ENCODE measurements at places on chromosomes 11 and 22.

GRCh38 chr11:18534245-18534644 lies 7.5 kb upstream of the TSG101 start:
- no peak for DNase-seq

DNA sequence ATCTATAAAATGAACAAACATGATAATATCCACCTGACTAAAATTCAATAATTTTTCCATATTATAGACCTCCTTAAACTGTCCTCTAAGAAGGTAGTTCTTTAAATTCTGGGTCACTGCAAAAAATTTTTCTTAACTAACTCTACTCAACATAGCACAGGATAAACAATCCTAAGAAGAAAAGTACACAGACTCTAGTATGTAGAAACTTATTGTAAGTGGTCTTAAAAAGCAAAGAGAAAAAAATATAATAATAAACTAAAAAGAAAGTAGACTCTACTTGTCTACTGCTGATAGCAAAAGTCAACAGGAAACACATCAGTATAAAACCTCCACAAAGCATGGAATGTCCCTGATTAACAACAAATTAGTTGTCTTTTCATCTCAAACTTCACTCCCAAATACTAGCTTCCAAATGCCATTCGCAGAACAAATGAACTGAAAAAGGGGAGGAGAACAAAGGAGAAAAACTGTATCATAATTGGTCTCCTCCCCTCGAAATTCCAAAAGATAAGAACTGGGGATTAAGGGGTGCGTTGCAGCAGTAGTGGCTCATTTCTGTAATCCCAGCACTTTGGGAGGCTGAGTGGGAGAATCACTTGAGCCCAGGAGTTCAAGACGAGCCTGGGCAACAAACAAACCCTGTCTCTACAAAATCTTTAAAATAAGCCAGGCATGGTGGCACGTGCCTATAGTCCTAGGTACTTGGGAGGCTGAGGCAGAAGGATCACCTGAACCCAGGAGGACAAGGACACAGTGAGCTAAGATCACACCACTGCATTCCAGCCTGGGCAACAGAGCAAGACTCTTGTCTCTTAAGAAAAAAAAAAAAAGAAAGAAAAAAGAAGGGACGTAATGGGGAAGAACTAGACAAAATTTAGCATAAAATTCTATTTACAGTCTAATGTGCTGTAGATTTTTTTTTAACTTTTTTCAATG lies 6.5 kb downstream of the FCHSD2 start:
- DNase-seq: no peak

- no peak for DNase-seq
Observed at GRCh38 chr11:3016861-3017260, 24.7 kb upstream of the NAP1L4 start.

DNA sequence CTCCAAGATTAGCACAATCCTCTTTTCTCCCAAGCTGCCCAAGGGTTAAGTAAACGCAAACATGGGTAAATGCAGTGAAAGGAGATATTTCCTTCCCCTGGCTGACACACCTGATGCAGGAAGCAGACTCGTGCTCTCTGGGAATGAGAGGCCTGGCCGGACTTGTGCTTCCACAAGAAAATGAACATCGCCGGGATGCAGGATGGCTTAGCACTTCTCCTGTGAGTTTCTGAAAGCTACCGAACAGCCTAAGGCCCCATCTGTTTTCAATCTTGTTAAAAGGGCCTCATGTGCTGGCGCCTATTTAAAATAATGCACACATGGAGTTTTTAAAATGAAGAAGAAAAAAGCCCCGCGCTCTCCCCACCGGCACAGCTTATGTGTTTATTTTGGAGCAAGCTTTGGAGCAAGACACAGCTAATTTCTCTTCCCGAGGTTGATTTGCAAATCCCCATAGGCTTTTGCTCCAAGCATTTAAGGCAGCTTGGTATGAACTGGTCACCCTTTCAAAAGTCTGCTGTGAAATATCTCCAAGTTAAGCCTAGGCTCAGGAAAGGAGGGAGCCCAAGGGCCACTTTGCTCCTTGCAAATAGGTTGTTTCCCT lies 100.9 kb downstream of the SYN3 start:
- DNase-seq: peak; percentile 28

GRCh38 chr11:14110629-14111028 lies 148.1 kb downstream of the SPON1 start:
- DNase-seq: no peak

- DNase-seq: no peak
Observed at GRCh38 chr11:95228081-95228749, 2.8 kb downstream of the SESN3 start.

GRCh38 chr11:91536366-91536765 lies 688.3 kb upstream of the FAT3 start:
- no peak for DNase-seq

DNA sequence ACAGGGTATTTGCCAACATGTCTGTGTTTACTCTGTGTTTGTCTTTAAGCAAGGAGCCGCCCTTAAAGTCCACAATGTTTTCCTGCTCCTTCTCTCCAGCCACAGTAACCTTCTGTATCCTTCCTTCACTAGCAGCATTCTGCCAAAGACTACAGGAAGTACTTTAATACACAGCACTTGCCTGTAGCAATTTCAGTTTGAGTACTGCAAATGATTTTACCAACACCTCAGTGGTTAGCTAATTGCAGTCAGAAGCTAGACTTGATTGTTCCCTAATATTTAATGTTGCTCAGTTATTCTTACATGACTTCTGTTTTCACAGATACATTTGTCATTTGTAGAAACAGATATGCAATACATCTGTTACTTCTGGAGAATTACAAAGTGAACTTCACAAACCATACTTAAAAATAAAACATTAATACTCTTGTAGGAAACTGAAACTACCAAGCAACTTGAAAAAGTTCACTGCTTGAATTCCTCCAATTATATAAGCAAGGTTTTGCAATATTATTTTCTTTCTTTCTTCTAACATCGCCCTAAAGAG lies 69.1 kb downstream of the FCHSD2 start:
- DNase-seq: no peak

DNA sequence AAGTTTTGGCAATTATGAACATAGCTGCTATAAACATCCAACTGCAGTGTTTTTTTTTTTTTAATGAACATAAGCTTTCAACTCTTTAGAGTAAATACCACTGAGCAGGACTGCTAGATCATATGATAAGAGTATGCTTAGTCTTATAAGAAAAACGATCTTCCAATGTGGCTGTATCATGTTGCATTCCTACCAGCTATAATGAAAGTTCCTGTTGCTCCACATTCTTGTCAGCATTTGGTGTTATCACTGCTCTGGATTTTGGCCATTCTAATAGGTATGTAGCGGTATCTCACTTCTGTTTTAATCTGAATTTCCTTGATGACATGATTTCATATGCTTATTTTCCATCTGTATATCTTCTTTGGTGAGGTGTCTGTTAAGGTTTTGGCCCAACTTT lies 50.4 kb downstream of the PDGFD start:
- no peak for DNase-seq

GRCh38 chr11:133541720-133542095 lies 9.4 kb upstream of the OPCML start:
- DNase-seq: no peak

GRCh38 chr11:20355221-20356219 lies 8.0 kb upstream of the HTATIP2 start:
- DNase-seq: peak; percentile 49

DNA sequence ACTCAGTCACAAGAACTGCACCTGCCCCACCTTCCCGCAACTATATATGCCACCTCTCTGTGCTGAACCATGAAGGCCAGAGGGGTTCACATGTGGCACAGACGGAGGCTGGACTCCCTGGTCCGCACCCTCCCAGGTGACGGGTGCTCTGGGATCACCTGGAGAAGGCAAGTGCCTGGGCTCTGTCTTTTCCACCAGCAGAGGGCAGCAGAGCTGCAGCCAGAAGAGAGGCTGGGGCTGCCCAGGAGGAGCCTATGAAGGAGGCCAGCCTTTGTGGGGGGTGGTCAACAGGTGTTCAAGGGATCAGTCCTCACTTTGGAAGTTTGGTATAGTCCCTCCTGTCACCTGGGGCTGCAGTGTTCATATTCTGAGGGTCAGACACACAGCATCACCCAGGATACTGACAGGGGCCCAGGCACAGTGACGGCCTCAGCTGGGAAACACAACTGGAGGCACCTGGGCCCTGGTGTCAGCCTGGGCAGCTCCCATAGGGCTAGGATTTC lies 39.2 kb upstream of the IGLL5 start:
- peak; percentile 73 for DNase-seq

- DNase-seq: no peak
Observed at GRCh38 chr11:103436131-103436770, 327.0 kb downstream of the DYNC2H1 start.

GRCh38 chr11:73577496-73577917 lies 20.4 kb downstream of the FAM168A start:
- DNase-seq: no peak

- DNase-seq: no peak
Observed at GRCh38 chr11:66906061-66906733, 49.3 kb downstream of the LRFN4 start.

DNA sequence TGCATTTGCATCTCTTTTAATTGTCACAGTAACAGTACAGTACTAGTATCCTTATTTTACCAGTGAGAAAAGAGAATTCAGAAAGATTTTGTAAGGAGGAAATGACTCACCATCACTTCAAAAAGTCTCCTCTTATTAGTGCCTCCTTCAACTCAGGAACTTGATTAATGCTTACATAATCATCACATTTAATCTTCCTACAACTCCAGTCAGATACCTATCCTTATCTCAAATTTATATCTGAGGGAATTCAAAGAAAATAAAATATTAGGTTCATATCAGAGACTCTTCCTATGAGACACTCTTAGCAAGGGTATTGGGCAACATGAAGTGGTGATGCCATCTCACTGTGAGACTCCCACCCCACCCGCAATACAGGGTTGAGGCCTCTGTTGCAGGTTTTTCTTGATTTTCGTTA lies 26.1 kb upstream of the CTSC start:
- DNase-seq: no peak

GRCh38 chr11:85961930-85962363 lies 106.8 kb downstream of the CCDC83 start:
- DNase-seq: no peak

DNA sequence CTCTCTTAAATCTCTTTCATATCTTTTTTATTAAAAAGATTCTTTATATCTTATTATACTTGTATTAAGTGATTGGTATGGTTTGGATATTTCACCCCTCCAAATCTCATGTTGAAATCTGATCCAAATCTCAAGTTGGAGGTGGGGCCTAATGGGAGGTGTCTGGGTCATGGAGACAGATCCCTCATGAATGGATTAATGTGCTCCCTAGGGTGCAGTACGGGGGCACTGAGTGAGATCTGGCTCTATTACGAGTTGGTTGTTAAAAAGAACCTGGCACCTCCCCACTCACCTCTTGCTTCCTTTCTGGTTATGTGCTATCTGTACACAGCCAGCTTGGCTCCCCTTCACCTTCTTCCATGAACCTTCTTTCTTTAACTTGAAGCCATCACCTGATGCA lies 149.6 kb downstream of the CWF19L2 start:
- peak; percentile 6 for DNase-seq

- no peak for DNase-seq
Observed at GRCh38 chr11:79276736-79277325, 164.0 kb downstream of the TENM4 start.

DNA sequence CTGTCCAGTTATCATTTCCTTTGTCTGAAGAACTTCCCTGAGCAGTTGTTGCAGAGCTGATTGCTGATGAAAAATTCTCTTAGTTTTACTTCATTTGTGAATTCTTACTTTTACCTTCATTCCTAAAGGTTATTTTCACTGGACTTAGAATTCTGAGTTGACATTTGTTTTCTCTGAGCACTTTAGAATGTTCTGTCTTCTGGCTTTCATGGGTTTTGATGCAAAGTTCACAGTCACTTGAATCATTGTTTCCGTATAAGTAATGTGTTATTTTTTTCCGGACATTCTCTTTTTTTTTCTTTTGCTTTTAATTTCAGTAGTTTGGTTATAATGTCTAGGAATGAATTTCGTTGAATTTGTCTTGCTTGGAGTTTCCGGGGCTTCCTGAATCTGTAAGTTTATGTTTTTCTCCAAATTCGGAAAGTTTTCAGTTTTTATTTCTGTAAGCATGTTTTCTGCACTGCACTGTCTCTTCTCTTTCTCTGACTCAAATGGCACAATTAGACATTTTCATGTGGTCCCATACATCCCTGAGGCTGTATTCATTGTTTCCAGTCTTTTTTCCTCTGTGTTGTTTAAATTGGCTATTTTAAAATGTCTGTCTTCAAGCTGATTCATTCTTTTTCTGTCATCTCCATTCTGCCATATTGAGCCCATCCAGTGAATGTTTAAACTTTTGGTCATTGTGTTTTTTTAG lies 68.5 kb upstream of the NARS2 start:
- no peak for DNase-seq

DNA sequence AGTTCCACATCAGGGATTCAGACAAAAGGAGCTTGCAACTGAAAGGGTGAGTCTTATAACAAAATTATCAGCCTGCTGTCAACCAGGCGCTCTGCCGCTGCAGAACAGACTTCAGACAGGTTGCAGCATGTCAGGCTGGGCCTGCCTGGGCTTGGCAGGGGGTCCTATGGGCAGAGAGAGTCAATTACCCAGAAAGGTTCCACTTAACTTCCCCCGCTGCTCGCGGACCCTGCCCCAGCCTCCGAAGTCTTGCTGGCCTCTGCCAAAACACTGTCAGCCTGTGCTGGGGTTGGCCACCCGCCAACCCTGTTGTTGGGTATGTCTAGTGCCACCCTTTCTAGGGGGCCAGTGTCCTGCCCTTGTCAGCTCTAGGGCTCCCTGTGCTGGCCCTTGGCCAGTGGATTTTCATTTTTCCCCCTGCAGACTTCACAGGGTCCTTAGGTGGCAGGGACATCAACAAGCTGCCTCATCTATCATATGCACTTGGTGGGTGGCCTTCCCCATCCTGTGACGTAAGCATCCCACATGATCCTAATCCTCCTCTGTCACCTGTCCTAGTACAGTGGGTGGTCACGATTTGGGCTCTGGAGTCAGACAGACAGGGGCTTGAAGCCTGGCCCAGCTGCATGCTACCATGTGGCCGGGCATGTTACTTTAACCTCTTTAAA lies 166.5 kb upstream of the CADM1 start:
- peak; percentile 69 for DNase-seq

DNA sequence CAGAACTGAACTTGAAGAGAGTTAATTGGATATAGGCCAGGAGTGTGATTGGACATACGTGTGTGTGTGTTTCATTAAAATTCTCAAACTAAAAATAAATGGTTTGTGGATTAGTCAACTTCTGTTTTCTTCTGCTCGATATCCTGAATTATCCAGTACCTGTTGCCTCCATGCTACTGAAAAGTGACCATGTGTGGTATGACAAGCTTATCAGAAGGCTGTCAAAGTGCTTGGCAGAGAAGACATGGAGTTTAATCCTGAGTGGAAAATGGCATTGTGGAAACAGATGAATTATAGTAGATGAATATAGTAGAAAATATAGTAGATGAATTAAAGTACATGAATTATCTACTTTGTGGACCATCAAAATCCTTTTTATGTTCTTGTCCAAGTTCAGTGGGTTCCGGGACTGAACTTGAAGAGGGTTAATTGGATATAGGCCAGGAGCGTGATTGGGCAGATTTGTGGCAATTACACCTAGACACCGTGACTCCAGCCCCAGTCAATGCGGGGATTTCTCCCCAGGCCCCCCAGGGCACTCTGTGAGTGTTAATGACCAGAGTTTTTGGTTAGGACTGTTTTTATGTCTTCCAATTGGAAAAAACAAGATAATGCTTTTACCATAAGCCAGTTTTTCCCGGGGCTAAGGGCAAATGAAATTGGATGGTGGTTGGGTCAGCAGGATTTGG lies 30.1 kb downstream of the GRAMD1B start:
- DNase-seq: peak; percentile 32

Data from BE2C (cell line).